ENCODE measurements at places on chromosomes 16 and 17.

DNA sequence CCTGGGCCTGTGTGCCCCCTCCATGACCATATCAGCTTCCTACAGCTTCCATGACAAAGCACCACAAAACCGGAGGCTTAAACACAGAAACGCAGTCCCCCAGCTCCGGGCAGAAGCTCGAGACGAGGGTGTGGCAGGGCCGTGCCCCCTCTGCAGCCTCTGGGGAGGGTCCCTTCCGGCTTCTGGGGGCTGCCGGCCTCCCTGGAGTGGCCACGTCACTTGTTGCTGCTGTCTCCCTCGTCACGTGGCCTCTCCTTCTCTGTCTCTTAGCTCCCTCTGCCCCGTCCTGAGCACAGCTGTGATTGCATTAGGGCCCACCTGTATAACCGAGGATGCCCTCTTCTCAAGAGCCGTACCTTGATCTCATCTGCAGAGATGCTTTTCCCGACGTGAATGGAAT, 64.6 kb downstream of the JPH3 start:
- DNase-seq: no peak

- no peak for DNase-seq
Measured at GRCh38 chr17:41537990-41538389, 9.9 kb upstream of the KRT19 start.

DNA sequence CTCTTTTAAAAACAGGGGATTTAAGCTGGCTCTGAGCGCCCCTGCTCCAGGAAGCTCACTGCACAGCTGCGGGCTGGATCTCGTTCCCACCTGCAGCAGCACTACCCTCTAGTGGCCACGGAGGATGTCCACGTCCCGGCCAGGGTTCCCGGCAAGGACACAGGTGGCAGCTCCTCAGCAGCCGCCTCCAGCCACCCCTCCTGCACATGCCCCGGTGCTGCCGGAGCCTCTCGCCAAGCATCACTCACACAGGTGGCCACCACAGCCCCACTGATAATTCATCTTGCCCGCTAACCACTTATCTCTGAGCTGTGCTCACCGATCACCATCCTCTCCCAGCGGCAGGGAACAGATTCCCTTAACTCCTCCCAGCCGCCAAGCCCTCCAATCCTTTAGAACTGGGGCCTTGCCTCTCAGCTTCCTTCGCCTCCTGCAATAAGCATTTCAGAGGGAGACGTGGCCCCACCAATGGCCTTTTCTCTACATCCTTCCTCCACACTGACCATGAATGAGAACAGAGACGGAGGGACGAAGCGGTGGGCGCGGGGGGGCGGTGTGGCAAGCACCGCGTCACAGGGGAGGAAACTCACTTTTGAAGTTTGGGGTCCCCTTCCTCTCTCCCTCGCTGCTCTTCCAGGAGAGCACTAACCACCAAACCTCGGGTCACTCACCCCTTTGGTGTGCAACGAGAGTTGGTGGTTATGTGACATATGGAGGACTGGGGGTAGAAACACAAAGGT, 222.1 kb downstream of the RBFOX3 start:
- peak; percentile 40 for DNase-seq

- DNase-seq: no peak
Measured at GRCh38 chr17:41581366-41582060, 5.2 kb downstream of the KRT14 start.

- DNase-seq: no peak
Measured at GRCh38 chr17:2102931-2103809, 48.3 kb downstream of the HIC1 start.

DNA sequence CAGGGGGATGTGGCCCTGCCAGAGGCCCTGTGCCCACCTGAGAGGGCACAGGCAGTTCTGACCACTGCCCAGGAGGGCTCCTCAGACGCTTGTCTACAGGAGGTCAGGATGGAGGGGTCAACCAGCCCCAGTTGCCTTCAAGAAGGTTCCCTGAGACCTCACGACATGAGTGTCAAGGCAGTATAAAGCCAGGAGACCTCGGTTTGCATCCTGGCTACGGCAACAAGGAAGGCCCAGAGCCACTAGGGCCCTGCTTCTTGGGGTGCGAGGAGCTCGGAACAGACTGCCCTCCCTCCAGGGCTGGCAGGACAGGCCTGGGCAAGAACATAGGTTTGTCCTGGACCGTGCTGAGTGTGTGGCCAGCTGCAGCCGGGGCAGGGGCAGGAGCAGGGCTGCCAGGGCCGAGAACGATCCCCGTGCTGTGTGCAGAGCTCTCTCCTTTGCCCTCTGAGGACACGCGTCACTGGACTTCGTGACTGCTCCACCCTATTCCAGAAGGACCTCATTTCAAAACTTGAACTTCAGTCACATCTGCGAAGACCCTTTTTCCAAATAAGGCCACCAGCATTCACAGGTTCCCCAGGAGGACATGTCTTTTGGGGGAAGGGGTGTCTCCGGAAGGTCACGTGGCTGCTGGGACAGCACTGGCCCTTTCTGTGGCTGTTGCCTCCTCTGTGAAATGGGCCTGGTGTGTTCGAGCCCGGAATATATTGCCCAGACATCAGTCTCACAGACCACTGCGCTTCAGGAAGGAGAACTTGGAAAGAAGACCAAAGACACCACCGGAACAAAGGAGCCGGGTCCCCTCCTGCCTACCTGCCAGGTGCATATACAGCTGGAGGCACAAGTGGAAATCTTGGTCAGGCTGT, 27.7 kb downstream of the SLC7A5 start:
- DNase-seq: no peak

- peak; percentile 86 for DNase-seq
Measured at GRCh38 chr17:81097134-81097942, 62.4 kb downstream of the BAIAP2 start.

DNA sequence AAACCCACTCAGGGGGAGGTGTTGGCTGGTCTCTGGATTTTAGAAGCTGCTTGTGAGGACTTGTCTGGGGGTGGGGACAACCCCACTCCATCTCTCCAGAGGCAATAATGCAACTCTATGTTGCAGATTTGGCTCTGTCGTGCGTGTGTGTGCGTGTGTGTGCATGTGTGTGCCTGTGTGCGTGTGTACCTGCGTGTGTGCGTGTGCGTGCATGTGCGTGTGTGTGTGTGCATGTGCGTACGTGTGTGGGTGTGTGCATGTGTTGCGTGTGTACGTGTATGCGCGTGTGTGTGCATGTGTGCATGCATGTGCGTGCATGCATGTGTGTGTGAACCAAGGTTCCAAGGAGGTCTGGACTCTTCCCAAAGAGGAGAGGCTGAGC, 120.4 kb upstream of the LHX1 start:
- DNase-seq: no peak
